ENCODE measurements at places on chromosomes 1 and 21.

- DNase-seq, result no peak
- no peaks in the 10 kb centered on the region for H3K36me3 ChIP-seq
- H3K27ac ChIP-seq, result no peak within 1 kb of the TSS
These were observed at the start of gene NGF for GRCh38 chr1:115337633-115338456. NGF (minus strand) TSS chr1:115338249; CDS start chr1:115286795, 51,454 bp downstream.

DNA sequence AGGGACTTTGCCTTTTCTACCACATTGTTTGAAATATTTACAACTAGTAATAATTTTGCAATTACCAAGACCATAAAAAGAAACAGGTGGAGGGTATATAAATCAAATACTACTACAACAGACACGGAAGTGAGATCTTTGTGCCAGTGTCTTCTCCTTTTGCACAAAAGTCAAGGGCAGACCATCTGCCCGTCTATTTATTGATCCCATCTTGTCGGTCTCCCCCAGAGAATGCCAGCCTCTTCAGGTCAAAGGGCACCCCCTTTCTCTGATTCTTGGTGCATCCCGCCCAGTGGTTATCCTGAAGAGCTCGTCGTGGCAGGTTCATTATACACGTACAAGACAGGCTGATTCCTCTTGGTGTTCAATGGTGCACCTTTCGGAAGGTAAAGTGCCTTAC is 4.8 kb upstream of the PDE9A start:
- H3K4me3 ChIP-seq, result no peak overlapping the region
- no peaks in the 10 kb centered on the region for H3K27me3 ChIP-seq
- no peaks in the 10 kb centered on the region for H3K4me1 ChIP-seq
- H3K36me3 ChIP-seq, result no peaks in the 10 kb centered on the region
- no peak for DNase-seq

DNA sequence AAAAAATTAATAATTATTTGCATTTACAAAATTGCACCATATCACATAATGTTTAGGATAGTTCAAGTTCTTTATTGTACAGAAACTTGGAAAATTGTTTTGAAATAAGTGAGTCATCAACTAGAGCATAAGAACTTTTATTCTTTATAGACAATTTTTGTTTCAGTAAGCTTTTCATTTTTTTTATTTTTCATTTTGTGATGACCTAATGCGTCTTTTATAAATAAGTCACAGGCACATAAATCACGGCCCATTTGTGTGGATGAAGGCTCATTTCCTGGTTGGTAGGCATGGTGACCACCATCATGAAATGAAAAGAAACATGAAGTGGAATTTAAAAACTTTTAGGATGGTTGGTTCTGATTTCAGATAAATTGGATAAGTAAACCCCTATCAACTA is 39.3 kb downstream of the SPAG17 start:
- H3K4me3 ChIP-seq, result no peak overlapping the region
- H3K4me1 ChIP-seq, result no peaks in the 10 kb centered on the region
- no peak overlapping the region for H3K27ac ChIP-seq

GRCh38 chr1:111967886-111968285 is 21.6 kb downstream of the KCND3 start:
- no peak overlapping the region for H3K4me3 ChIP-seq
- H3K36me3 ChIP-seq, result no peaks in the 10 kb centered on the region
- no peak for DNase-seq
- no peak overlapping the region for H3K27ac ChIP-seq
- no peaks in the 10 kb centered on the region for H3K4me1 ChIP-seq

- peaks cover 11% of the 10 kb centered on the region for H3K36me3 ChIP-seq
- no peak overlapping the region for H3K27ac ChIP-seq
- no peak overlapping the region for H3K4me3 ChIP-seq
- DNase-seq, result no peak
- H3K4me1 ChIP-seq, result peaks cover 14% of the 10 kb centered on the region
These were observed 3.6 kb downstream of the CAP1 start for GRCh38 chr1:40044110-40044509.

- H3K27ac ChIP-seq, result no peak overlapping the region
- DNase-seq, result no peak
- H3K4me3 ChIP-seq, result no peak overlapping the region
- H3K27me3 ChIP-seq, result no peaks in the 10 kb centered on the region
- no peaks in the 10 kb centered on the region for H3K4me1 ChIP-seq
These were observed 5.7 kb upstream of the ABCG1 start for GRCh38 chr21:42213082-42213774.

- no peaks in the 10 kb centered on the region for H3K36me3 ChIP-seq
- DNase-seq, result no peak
- no peaks in the 10 kb centered on the region for H3K27me3 ChIP-seq
- H3K27ac ChIP-seq, result no peak overlapping the region
These were observed 241.6 kb downstream of the PTPRC start for GRCh38 chr1:198880397-198880796.

- H3K27me3 ChIP-seq, result no peaks in the 10 kb centered on the region
- no peak overlapping the region for H3K27ac ChIP-seq
- H3K36me3 ChIP-seq, result no peaks in the 10 kb centered on the region
- H3K4me3 ChIP-seq, result no peak overlapping the region
- no peak for DNase-seq
These were observed 29.4 kb downstream of the MRPL37 start for GRCh38 chr1:54229281-54229891.

DNA sequence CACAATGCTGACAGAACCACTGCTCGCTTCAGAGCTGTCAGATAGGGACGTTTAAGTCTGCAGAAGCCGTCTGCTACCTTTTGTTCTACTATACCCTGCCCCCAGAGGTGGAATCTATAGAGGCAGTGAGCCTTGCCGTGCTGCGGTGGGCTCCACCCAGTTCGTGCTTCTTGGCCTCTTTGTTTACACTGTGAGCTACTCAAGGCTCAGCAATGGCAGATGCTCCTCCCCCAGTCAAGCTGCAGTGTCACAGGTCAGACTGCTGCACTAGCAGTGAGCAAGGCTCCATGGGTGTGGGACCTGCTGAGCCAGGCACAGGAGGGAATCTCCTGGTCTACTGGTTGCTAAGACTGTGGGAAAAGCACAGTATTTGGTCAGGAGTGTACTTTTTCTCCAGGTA is 47.1 kb downstream of the LEPR start:
- no peaks in the 10 kb centered on the region for H3K36me3 ChIP-seq
- H3K4me3 ChIP-seq, result no peak overlapping the region
- no peaks in the 10 kb centered on the region for H3K4me1 ChIP-seq
- H3K27me3 ChIP-seq, result no peaks in the 10 kb centered on the region
- peak; percentile 13 for DNase-seq

- H3K4me1 ChIP-seq, result no peaks in the 10 kb centered on the region
- no peaks in the 10 kb centered on the region for H3K27me3 ChIP-seq
- DNase-seq, result no peak
- no peaks in the 10 kb centered on the region for H3K36me3 ChIP-seq
- no peak overlapping the region for H3K4me3 ChIP-seq
- no peak overlapping the region for H3K27ac ChIP-seq
These were observed 279.8 kb upstream of the VAMP3 start for GRCh38 chr1:7491109-7491817.

DNA sequence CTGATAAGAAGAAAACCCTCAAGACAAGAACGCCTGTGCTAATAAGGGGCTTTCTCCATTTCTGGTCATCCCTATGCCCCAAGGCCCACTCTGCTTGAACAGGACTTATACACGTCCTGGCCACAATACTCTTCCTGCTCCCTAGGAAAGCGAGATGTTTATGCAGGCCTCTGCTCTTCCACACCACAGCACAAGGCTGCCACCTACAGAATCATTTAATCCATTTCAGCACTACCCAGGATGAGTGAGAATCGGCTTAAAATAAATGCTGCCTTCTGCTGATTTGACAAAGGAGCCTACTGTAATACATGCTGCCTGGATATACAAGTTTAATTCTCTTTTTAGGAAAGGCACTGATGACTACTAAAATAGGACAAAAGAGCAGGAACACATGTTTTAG is 29.4 kb downstream of the FRRS1 start:
- no peaks in the 10 kb centered on the region for H3K4me1 ChIP-seq
- no peaks in the 10 kb centered on the region for H3K27me3 ChIP-seq
- H3K36me3 ChIP-seq, result no peaks in the 10 kb centered on the region

DNA sequence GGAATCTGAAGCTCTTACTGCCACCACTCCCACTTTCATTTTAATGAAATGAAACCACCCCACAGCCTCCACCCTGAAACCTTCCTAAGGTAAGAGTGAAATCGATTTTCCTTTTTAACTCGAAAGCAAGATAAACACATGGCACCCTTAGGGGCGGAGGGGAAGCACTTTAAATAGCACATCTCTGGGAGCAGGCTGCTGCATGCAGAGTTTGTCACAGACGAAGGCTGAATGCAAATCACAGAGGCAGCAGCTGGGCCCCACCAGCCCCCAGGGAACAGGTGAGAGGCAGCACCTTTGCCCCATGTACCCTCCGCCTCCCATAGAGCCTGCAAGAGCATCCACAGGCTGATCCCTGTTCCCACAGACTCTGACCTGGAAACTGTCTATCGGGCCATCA is 60.0 kb upstream of the GRIK3 start:
- peaks cover 3% of the 10 kb centered on the region for H3K27me3 ChIP-seq
- no peak overlapping the region for H3K27ac ChIP-seq
- H3K4me3 ChIP-seq, result no peak overlapping the region
- no peaks in the 10 kb centered on the region for H3K4me1 ChIP-seq

DNA sequence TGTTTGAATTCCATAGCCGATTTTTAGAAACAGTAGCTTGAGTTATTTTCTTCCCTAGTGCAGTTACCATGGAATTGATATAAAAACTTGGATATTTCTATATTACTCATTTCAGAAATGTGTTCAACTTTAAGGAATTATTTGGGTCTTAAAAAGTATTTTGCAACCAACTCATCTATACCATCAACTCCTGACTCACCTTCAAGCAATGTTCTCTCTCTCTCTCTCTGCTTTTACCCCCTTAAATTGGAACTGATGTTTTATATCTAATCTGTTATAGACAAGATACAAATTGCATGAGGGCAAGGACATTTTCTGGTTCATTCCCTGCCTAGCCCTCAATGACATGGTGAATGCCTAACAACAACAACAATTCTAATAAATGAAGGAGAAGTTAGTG is 214.7 kb upstream of the NRIP1 start:
- H3K4me3 ChIP-seq, result no peak overlapping the region
- H3K36me3 ChIP-seq, result no peaks in the 10 kb centered on the region
- no peak overlapping the region for H3K27ac ChIP-seq
- no peak for DNase-seq
- H3K27me3 ChIP-seq, result no peaks in the 10 kb centered on the region

GRCh38 chr1:33430692-33431593 is at the start of gene PHC2:
PHC2 (minus strand) TSS chr1:33431095; CDS start chr1:33375539, 55,556 bp downstream.
- DNase-seq, result peak; percentile 83
- H3K36me3 ChIP-seq, result peaks cover 6% of the 10 kb centered on the region
- peak within 1 kb of the TSS; percentile 60 for H3K4me3 ChIP-seq

- no peaks in the 10 kb centered on the region for H3K27me3 ChIP-seq
- H3K4me1 ChIP-seq, result no peaks in the 10 kb centered on the region
- DNase-seq, result no peak
- no peak overlapping the region for H3K4me3 ChIP-seq
- no peak overlapping the region for H3K27ac ChIP-seq
These were observed 827.6 kb upstream of the B3GALT2 start for GRCh38 chr1:194014014-194014413.
